MV-4-11 (cell line): ENCODE measurements at places on chromosomes 11 and 22.
A peak's percentile ranks its signal among the peaks of the same experiment; 100 is the strongest.

DNA sequence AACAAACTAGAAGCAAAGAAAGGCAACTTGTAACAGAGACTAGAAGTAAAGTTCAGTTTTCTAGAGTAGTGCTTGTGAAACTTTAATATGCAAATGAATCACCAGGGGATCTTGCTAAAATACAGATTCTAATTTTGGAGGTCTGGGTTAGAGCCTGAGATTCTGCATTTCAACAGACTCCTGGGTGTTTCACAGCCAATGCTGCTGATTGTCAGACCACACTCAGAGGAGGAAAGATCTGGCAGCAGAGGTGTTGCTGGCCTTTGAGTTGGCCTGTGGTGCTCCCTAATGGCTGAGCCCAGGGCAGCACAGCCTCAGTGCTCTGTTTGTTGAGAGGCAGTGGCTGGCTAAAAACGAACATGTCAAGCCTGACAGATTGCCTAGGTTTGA lies 5.4 kb downstream of the CRY2 start:
- DNase-seq = peak; percentile 19

- peak; percentile 97 for DNase-seq
Measured at GRCh38 chr11:9716275-9717039, 52.6 kb downstream of the SWAP70 start.

DNA sequence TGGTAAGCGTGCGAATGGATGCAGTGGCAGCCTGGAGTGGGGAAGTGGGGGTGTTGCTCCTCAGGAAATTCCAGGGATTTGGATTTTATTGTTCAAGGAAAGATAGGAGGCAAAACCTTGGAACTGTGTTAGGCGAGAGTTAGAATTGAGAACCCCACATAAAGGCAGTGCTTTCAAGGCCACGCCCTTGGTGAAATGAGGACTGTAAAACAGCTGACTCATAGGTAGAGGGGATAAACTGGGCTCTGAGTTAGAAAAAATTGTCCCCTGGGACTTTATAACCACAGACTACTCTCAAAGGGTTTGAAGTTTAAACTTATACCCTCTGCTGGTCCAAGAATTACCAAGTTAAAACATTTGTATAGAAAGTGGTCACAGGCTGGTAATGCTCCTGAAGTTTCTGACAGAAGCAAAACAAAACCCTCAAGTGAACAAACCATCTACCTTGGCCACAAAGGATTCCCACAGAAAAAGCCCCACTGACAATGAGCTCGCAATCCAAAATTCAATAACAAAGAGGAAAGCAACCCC lies 250.3 kb upstream of the TBCEL start:
- DNase-seq = no peak

DNA sequence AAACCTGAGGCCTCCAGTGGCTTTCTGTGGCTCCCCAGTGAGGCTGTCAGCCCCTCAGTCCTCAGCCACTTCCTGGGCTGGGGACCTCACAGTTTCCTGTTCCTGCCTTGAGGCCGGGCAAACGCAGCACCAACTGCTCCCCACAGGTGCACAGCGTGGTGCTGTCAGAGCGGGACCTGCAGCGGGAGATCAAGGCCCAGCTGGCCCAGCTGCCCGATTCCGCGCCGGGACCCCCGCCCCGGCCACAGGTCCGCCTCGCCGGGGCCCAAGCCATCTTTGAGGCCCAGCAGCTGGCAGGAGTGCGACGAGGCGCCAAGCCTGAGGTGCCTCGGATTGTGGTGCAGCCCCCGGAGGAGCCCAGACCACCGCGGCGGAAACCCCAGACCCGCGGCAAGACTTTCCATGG lies 5.4 kb downstream of the TBC1D10C start:
- peak; percentile 63 for DNase-seq

GRCh38 chr11:45193695-45194094 lies 47.3 kb downstream of the PRDM11 start:
- DNase-seq = no peak

DNA sequence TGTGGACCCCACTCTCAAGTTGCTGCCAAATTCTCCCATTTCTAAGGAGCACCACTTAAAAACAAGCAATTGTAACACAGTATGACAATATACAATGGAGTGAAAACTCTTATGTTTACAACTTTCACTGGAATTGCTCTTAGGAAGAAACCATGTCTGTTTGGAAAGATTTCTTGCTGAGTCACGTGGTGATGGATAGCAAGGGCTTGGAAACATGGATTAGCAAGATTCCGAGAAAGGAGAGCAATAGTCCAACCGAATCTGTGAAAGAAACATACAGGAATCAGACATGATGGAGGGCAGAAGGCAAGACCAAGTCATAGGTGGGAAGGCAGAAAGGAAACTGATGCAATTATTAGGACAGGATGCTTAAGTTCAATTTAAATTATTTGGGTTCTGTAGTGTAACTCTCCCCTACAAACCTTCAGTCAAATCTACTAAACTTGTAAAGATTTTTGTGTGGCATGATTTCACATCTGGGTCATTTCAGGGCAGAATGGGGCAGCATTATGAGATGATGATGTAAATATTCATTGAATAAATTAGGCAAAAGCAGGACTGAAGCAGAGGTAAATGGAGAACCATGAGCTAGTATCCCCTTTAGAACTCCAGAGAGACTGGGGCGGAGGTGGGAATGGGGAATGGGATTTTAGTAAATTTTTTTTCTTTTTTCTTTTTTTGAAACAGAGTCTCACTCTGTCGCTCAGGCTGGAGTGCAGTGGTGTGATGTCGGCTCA lies 27.8 kb upstream of the THY1 start:
- DNase-seq = no peak

- DNase-seq = no peak
Measured at GRCh38 chr11:86117001-86117711, 48.3 kb upstream of the PICALM start.

DNA sequence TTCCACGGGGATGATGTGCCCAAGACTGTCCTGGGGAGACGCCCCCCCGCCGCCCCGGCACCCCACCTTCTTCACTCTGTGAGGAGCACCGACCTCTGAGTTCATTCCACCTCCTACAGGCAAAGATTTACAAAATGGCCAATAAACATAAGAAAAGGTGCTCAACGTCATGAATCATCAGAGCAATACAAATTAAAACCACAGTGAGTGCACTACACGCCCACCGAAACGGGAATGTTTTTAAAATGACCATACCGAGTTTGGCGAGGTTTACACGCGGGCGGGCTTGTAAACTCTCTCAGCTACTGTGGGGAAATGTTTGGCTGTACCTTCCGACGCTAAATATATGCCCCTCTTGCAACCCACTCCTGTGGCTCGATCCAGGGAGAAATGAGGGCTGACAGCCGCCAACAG lies 7.9 kb downstream of the NPTXR start:
- no peak for DNase-seq

GRCh38 chr11:126727381-126727780 lies 273.2 kb downstream of the KIRREL3 start:
- DNase-seq = no peak

DNA sequence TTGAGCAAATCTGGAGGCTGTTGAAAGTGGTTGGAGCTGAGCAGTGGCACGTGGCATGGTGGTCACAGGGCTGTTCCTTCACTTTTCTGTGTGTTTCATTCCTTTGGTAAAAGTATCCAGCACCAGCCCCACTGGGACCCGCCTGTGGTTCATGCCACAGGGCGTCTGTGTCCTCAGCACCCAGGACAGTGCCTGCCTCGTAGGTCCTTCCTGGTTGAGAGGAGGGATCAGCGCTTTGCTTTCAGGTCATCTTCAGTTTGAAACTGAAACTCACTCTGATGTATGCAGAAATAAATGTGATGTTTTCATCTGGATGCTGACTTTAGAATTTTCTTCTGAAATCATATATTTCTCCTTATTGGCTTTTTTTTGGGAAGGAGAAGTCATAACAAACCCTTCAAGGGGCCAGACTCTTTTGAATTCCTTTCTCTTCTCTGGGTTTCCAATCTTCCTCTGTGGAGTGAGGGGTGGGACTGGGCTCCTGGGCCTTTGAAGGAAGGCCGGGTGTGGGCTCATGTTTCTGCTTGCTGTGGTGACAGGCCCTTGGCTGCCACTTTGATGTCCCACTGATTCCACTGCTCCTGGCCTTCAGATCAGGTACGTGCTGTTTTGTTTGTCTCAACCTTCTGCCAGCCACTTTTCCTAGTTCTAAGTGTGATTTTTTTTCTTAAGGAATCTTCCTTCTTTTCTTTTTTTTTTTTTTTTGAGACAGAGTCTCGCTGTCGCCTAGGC lies 26.2 kb downstream of the TBC1D22A start:
- DNase-seq = peak; percentile 40

DNA sequence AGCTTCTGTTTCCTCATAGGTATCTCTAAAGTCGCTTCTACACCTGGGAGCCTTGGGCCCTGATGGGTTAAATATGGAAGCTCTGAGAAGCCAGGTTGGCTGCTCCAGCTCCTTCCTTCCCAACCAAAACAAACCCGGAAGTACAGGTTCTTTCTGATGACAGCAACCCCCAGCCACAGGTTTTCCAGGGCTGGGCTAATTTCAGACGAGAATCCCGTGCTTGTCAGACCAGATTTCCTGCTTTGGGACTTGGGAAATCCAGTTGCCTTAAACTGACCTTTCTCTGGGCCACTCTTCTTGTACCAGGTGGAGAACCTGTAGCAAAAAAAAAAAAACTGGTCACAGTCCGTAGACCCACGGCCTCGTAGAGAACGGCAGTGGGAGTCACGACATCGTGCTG lies 51.9 kb downstream of the RBX1 start:
- no peak for DNase-seq

GRCh38 chr11:62566247-62566646 lies 7.4 kb downstream of the EEF1G start:
- DNase-seq = no peak

- DNase-seq = no peak
Measured at GRCh38 chr22:26887456-26887855, 230.1 kb downstream of the MIAT start.

- no peak for DNase-seq
Measured at GRCh38 chr11:131683131-131683530, 312.7 kb downstream of the NTM start.

GRCh38 chr22:39936523-39937145 lies 23.6 kb upstream of the TMA7B start:
- DNase-seq = peak; percentile 6

DNA sequence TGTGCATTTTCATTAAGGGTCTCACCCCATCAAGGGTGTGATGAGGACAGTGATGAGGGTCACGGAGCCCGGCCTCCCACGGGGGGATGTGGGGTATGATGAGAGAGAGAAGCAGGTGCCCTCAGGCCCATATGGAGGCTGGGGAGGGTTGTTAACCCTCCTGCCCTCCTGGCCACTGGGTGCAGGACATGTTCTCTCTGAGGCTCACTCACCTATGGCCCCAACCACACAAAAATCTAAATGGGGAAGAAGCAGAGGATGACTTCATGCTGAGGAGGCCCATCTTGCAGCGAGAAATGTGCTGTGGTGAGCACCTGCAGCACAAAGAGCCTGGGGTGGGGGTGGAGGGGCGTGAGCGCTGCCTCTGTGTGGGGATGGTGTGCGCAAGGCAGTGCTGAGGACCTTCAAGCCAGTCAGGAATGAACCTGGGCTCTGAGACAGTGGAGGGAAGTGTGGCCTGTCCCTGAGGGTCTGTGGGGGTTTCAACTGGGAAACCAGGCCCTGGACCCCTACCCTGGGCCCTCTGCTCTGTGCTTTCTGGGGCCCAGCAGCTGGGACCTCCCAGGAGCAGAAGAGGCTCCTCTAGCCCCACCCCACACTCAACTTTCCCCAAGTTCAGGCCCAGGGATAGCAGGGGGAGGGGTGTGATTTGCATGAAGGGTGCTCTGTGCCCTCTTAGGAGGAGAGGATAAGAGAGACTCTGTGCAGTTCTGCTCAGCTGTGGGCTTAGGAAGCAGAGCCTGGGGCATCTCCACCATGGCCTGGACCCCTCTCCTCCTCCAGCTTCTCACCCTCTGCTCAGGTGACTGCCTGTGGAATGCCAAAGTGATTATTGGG lies 43.0 kb upstream of the TOP3B start:
- DNase-seq = peak; percentile 7

DNA sequence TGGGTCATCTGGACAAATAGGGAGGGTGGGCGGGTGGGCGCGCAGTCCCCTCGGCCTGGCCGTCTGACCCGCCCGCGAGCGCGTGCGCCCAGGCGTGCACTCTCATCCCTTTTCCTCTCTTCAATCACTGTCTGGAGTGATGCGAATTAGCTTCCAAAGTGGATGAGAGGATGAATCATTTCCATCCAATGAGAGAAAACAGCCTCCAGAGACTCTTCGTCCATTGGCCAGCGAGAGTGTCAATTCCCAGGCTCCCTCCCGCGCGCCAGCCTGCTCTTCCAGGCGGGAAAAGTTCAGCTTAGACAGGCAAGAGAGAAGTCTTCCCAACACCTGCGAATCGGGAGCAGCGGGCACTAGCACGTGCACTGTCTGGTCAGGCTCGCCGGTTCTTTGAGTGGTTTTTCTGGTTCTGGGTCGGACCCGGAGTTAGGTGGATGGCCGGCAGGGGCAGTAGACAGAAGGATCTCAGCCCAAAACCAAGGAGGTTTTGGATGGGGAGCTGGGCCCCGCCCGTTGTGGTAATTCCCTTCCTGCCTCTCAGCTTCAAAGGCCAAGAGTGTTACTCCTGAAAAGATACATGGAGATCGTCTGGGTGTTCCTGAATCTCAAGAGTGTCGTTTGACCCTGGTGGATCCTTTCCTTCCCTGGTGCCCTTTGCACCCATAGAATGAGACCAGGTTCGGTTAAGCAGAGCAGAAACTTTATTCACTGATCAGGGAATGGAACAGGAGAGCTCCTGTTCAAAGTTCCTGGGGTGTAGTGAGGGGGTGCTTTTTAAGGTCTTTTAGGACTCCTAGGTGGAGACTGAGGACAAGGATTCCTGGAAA lies 33.4 kb upstream of the GLYATL1 start:
- DNase-seq = no peak

GRCh38 chr11:120272303-120272702 lies 32.4 kb downstream of the POU2F3 start:
- DNase-seq = no peak

- DNase-seq = no peak
Measured at GRCh38 chr11:130449310-130449990, 1.0 kb downstream of the ADAMTS15 start.

GRCh38 chr22:31248965-31249958 lies 37.2 kb downstream of the LIMK2 start:
- no peak for DNase-seq

DNA sequence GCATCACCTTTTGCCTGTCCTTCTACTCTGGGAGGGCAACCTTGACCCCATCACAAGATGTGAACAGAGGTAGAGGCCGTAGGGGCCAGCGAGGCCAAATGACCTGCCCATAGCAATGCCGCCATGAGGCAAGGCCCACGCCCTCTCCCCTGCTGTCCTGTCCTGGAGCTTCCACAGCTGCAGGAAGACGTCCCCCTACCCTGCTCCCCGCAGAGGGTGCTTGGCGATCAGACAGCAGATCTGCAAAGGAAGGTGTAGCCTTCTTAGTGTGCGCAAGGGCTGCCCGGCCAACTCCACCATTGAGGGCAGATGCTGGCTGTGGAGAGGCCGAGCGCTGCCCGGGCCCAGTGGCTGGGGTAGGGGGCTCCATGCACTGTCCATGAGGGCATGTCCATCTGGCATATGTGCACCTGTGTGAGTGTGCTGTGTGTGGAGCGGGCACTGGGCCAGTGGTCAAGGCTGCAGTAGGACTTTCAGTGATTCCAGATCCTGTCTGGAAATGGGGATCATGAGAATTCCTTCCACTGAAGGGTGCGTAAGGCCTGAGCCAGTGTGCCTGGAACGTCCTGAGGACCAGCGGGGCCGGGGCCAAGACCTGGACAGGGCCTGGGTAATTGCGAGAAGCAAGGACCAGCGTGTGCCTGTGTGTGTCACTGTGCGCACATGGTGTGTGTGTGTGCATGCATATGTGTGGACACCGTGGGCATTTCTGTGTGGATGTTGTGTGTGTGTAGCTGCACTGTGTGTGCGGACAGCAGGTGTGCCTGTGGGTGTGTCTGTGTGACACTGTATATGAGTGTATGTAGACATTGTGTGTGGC lies 11.0 kb downstream of the TRPM5 start:
- no peak for DNase-seq

GRCh38 chr11:80462211-80462610 lies 1021.4 kb upstream of the TENM4 start:
- no peak for DNase-seq
